ENCODE measurements at places on chromosomes 16 and 17.
A peak's percentile ranks its signal among the peaks of the same experiment; 100 is the strongest.

GRCh38 chr16:62225675-62226074 lies 189.4 kb upstream of the CDH8 start:
- no peak for DNase-seq

GRCh38 chr17:38727736-38728135 lies 2.4 kb upstream of the CISD3 start:
- no peak for DNase-seq

DNA sequence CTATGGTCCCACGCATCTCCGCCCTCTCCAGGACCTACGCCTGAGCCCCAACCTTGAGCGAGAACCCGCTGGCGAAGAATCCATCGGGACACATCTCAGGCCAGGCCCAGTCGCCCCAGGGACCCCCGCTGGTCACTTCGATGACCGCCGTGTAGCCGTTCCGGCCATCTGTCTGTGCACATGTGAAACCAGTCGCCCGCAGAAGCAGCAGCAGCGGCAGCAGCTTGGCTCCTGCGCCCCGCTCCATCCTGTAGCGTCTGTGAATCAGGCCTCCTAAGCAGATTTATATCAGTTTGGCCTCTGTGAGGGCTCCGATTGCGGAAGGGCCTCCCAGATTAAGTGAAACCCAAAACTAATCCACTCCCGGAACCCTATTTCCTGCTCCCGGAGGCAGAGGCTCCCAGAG lies at the start of gene VMO1:
VMO1 (minus strand) TSS at position 259 of the 406 bp plus-strand sequence; CDS start at position 247, 12 bp downstream.
- DNase-seq: peak; percentile 83

DNA sequence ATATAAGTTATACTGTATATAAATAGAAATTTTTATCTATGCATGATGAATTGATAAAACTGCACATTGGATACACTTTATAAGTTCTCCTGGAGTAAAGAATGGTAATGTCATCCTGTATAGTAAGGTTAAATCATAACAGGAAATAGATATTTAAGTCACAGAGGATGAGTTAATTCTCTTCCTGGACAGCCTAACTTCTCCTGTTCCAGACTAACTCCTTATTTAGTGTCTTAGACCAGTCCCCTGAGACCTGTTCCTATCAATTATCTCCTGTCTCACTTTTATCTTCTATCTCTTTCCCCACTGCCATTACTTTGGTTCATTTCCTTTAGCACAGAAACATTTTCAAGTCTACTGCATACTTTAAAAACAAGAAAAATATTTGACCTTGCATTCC lies 46.5 kb downstream of the SSH2 start:
- no peak for DNase-seq

DNA sequence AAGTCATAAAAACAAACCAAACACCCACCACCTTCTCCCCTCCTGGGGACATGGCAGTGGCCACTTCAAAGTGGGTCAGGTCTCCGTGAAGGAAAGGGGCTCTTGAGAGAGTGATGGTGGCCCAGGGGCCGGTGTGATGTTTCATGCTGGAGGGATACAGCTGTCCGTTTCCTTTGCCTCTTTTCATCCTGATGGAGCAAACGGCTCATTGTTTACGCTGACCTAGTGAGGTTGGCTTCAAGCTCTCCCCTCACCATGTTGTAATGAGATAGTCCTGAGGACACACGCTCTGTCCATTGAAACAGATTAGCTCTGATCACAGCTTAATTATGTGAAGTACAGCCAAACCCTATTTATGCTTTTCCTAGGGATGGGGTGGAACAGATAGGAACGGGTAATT lies 34.2 kb downstream of the CDH13 start:
- no peak for DNase-seq

- DNase-seq: no peak
Measured at GRCh38 chr17:6712058-6712853, 913 bp downstream of the SLC13A5 start.

GRCh38 chr17:27526604-27527002 lies 70.4 kb downstream of the KSR1 start:
- DNase-seq: peak; percentile 86

- DNase-seq: no peak
Measured at GRCh38 chr16:11139326-11140097, 116.5 kb downstream of the SOCS1 start.

- no peak for DNase-seq
Measured at GRCh38 chr16:89924925-89925307, 1.8 kb downstream of the TUBB3 start.

DNA sequence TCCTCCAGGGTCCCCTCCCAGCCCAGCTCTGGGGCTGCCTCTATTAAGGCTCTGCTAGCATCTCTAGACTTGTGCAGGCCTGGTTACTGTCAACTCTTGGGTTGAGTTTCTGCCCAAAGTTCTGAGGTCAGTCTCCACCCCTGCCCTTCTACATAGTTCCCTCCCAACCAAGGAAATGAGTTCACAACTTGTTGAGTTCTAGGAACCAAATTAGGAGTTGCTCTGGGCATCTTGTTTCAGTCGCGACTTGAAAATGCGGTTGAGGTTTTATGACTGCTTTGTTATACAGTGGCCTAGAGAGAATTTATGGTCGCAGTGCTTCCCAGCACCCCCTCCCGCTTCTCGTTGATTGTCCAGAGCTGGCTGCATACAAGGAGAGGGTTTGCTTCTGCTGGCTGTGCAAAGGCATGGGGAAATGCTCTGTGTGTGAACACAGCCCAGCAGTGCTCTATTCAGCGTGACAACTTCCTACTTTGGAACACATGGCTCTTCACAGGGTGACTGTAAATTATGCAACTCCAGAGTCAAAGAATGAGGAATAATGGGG lies 20.2 kb downstream of the GNAO1 start:
- DNase-seq: no peak

GRCh38 chr17:76805319-76805718 lies 62.9 kb upstream of the MGAT5B start:
- DNase-seq: no peak

DNA sequence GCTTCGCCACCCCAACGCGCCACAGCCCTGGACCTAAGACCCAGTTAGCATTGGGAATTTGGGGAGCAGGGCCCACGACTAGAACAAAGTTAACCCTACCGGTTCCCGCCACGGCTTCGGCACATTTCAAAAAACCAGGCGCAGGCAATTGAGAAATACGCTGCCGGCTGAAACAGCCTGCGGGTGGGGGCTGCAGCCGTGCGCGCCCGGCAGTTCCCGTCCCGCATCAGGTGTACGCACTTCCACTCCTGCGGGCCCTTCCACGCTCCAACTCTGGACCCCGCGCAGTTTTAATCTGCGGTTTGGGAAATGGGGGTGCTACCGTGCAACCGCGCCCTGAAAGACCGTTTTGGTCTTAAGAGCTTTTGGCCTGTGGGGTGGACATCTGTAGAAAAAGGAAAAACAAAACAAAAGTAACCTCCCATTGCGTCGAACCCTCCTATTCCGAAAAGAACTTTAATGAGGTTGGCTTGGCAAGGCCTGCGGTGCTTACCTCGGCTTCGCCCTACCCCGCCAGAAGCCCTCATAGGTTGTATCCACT lies 7.1 kb downstream of the IRX5 start:
- DNase-seq: no peak

DNA sequence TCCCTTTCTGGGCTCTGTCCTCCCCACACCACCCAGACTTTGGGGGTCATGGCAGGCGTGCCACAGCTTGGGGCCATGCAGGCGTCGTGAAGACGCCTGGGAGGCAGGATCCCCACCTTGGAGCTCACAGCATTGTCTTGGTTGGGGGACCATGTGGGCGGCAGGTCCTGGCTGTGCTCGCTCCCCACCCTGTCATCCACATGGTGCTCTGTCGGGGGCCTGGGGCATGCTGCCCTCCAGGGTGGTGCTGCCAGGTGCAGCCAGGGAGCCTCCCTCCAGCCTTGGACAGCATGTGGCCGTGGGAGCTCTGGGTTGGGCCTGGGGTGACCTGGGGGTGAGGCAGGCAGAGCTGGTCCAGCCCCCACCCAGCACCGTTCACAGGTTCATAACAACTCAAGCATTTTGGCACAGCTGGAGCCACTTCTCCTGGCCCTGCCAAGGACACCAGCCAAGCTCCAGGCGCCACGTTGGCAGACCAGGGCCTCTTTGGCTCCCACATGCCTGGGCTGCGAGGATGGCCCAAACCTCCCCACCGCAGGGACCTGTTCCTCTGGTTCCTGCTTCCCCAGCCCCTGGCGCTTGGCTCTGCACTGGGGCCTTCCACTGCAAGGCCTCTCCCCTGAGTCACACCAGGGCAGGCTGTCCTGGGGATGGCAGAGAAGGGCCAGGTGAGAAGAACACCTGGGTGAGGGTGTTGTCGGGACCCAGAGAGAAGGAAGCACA lies 15.1 kb upstream of the ATP6V0C start:
- DNase-seq: no peak

- no peak for DNase-seq
Measured at GRCh38 chr16:54817432-54817831, 113.2 kb upstream of the IRX5 start.

- no peak for DNase-seq
Measured at GRCh38 chr16:67039260-67040020, 10.5 kb downstream of the CBFB start.

- DNase-seq: no peak
Measured at GRCh38 chr16:62620275-62620674, 584.0 kb upstream of the CDH8 start.

- no peak for DNase-seq
Measured at GRCh38 chr17:4301066-4301465, 37.3 kb upstream of the ANKFY1 start.

GRCh38 chr16:4664538-4665418 lies 28.6 kb upstream of the NUDT16L1 start:
- DNase-seq: peak; percentile 91

GRCh38 chr17:2207815-2208515 lies 95.6 kb downstream of the SMG6 start:
- no peak for DNase-seq

- DNase-seq: peak; percentile 97
Measured at GRCh38 chr16:30186782-30187555, 3.6 kb downstream of the CORO1A start.

GRCh38 chr16:21565861-21566669 lies 33.3 kb upstream of the METTL9 start:
- no peak for DNase-seq

- peak; percentile 75 for DNase-seq
Measured at GRCh38 chr16:89958068-89958467, 9.5 kb downstream of the DEF8 start.

DNA sequence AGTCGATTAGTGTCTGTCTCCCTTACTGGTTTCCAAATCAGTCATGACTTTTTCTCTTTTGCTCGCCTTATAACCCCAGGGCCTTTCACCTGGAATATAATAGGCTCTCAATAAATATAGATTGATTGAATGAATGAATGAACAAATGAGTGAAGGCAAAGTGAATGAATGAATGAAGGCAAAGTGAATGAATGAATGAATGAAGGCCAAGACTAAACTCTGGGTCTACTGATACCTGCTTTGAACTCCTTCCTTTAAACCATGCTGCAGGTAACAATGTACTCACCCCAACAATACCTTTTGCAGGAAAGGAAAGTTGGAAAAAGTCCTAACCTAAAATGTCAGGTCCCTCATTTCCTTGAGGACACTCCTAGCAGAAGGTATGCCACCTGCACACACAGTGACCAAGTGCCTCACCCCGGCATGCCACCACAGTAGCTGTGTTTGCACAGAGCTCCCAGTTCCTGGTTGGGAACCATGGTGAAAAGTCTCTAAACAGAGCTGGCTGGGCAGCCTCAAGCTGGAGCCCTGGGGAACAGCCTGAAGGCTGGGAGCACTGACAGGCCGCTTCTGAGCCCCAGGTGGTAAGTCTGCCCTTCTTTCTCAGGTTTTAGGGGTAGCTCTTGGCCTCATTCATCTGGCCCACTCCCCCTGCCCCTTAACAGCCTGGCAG lies 42.7 kb upstream of the ANKFN1 start:
- no peak for DNase-seq

DNA sequence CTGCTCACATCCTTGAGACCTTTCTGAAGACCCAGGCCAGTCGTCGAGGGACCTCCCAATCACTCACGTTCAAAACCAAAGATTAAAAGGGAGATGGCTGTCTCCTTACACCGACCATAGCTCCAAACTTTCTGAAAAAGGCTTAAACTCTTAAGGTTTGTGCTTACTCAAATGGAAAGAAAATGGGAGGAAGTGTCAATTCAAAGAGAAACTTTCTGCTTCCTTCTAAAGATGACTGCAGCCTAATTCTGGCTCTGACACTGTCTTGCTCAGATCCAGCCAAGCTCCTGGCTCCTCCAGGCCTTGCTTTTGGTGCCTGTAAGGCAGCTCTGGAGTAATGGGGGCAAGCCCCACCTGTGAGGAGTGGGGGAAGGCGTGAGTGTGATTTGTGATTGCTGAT lies 54.9 kb upstream of the WSB1 start:
- no peak for DNase-seq

GRCh38 chr16:4347765-4348509 lies 3.2 kb downstream of the PAM16 start:
- no peak for DNase-seq

DNA sequence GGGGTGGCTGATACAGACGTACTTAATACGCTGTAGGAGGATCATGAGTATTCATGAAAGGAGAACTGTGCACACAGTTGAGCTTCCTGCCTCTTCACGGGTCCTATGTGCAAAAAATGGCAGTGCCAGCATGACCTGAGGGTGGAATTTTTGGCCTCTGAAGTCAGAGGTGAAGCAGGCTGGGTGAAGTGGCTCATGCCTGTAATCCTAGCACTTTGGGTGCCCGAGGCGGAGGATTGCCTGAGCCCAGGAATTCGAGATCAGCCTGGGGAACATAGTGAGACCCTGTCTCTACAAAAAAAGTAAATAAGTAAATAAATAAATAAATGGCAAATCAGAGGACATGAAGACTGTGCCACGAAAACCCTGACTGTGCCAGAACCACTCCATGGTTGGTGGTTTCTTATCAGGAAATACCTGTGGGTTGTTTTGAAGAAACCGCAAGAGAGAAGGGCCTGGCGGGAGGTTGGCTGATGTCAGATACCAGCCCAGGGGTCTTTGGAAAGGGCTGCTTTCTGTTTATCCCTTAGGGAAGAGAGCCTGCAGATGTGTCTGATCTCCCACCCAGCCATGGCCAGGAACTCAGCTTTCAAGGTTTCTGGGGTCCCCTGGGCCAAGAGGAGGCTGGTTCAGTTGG lies 3.4 kb downstream of the ASPSCR1 start:
- no peak for DNase-seq

DNA sequence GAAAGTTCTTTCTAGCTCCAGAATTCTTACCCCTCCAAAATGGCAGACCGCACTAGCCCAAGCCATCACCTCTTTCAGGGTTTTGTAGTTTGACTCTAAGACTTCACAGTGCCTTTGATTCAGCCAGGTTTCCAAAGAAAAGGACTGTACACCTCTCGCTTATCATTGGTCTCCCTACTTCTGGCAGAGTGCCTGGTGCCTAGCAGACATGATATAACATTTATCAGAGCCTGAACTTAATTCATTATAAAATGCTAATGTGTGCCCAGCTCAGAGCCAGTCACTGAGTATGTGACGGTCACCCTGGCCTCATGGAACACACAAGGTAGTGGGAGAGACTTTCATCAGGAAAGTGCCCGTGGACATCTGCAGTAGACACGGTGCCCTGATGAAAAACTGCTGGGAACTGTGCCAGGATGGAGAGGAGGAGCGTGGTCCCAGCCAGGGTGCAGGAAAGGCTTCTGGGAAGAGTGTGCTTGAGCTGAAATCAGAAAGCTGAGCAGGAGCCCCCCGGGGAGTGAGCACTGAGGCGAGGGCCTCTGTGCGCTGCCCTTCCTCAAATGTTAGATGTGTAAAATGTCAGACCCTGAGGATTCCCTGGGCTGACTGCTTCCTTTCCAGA lies 34.3 kb upstream of the LGALS9 start:
- DNase-seq: no peak

GRCh38 chr17:80585890-80586845 lies 41.5 kb downstream of the RPTOR start:
- peak; percentile 86 for DNase-seq

- peak; percentile 95 for DNase-seq
Measured at GRCh38 chr17:81160306-81160705, 5.0 kb upstream of the PVALEF start.

- DNase-seq: no peak
Measured at GRCh38 chr16:27691721-27692120, 141.8 kb downstream of the KATNIP start.

- no peak for DNase-seq
Measured at GRCh38 chr17:63450551-63450950, 4.4 kb upstream of the CYB561 start.
